ENCODE measurements at places on chromosomes 7 and 10.

GRCh38 chr10:63320683-63321082, 145.1 kb downstream of the JMJD1C start:
- DNase-seq = no peak

- DNase-seq = no peak
Observed at GRCh38 chr10:13844651-13845050, 257.9 kb downstream of the PRPF18 start.

- DNase-seq = no peak
Observed at GRCh38 chr7:154914308-154914995, 88.5 kb downstream of the PAXIP1 start.

DNA sequence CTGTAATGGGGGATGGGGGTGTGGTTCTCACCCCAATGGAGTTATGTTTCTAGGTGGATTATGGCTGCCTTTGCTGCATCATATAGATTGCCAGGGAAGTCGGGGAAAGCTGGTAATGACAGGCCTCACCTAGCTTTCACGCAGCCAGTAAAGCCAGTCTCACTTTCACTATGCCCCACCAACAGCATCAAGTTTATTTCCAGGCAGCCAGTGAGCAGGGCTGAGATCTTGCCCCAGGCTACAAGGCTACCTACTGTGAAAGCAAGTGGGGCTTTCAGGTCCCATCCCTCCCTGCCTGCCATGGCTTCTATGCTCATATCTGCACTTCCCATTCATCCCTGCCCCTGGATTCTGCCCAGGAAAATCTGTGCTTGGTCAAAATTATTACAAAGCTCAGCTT, 61.7 kb upstream of the NXPH1 start:
- DNase-seq = no peak

- DNase-seq = no peak
Observed at GRCh38 chr10:91987397-91988037, 63.9 kb downstream of the BTAF1 start.

DNA sequence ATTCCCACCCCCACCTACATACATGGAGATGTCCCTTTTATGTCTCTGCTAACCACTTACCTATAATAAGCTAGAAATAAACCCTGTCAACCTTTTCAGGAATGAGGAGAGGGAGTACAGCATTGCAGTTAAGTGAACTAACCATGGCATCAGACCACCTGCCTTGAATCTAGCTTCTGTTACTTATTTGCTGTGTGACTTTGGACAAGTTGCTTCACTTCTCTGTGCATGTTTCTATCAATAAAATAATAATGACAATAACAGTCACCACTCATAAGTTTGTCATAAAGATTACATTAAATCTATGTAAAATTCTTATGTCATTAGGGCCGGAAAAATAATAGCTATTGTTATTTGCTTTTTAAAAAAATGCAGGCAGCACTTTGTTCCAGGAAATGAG, 881.1 kb upstream of the AUTS2 start:
- no peak for DNase-seq

DNA sequence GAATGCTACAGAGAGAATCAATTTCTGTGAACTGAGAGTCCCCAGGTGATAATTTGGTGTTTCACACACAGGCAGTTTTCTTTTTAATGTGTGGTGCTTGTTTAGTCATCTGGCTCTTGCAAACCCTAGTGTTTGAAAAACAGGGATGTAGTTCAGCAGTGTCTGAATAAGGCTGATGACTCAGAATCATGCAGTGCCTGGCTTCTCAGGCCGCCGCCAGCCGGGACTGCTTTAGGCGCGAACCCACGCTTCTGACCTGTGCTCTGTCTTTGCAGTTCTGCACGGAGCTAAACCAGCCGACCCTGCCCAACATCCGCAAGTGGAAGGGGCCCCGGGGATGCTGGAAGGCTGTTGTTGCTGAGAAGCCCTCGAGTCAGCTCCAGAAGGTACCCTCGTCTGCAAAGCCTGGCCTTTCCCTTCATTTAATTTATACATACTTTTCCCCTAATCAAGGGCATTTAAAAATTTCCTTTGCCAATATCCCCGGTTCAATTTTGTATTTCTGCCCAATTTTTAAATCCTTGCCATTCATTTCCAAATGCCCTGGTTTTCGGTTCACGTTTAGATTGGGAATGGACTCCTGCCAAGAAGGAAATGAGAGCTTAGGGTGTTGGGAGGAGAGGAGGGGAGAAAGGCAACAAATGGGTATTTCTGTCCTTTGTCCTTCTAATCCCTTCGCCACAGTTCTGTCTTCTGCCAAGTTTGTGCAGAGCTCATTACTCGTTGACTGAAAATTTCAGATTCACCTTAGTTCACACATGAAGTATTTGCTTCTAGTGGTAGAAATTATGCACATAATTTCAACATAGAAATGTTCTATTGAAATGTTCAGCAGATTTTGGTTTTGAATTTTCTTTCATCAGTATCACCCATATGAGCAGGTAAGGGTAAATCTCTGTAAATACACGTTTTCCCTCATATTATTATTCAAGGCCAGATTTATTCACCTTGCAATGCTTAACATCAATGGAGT, 108.5 kb upstream of the ANLN start:
- DNase-seq = no peak

- DNase-seq = no peak
Observed at GRCh38 chr7:51142741-51143385, 173.7 kb downstream of the COBL start.

DNA sequence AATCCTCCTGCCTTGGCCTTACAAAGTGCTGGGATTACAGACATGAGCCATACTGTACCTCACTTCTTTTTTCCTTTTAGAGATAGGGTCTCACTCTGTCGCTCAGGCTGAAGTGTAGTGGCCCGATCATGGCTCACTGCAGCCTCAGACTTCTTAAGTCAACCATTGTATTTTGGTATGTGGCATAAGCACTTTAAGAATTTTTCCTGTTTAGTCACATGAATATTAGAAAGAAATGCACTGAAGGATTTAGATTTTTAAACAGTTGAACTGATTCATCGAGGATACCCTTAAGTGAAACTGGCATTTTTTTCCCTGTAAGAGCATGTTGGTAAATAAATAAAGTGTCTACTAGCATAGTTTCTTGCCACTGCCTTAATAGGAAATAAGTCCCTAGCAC, 319.3 kb upstream of the CACNA2D1 start:
- no peak for DNase-seq

GRCh38 chr7:101537205-101537604, 91.9 kb downstream of the MYL10 start:
- no peak for DNase-seq

DNA sequence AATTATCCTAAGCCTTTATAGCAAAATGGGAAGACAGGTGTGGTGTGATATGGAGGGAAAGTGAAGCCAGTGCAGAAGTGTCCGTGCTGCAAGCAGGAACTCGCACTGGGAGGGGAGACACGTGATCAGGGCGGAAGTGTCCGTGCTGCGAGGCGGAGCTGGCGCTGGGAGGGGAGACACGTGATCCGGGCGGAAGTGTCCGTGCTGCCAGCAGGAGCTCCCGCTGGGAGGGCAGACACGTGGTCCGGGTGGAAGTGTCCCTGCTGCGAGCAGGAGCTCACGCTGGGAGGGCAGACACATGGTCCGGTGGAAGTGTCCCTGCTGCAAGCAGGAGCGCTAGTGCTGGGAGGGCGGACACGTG, 40.5 kb upstream of the PRKAR1B start:
- DNase-seq = no peak

GRCh38 chr10:97179731-97180362, 5.9 kb downstream of the SLIT1 start:
- DNase-seq = no peak

GRCh38 chr7:88111140-88111743, 108.6 kb downstream of the SRI start:
- no peak for DNase-seq

DNA sequence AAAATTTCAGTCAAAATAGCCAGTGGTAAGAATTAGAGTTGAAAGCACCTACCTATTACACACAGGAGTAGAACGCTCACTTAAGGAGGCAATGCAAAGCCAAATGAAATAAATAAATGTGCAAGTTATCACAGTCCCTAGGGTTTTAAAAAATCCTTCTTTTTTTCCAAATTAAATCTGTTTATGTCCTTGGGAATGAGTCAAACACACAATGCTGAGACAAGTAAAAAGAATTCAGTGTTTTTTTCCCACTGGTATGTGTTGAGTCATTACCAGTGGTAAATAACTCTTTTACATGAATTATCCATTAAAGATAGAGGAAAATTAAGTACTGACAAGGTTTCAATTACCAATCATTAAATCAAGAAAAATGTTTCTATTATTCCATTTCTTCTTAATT, 438.6 kb downstream of the TNS3 start:
- DNase-seq = no peak

DNA sequence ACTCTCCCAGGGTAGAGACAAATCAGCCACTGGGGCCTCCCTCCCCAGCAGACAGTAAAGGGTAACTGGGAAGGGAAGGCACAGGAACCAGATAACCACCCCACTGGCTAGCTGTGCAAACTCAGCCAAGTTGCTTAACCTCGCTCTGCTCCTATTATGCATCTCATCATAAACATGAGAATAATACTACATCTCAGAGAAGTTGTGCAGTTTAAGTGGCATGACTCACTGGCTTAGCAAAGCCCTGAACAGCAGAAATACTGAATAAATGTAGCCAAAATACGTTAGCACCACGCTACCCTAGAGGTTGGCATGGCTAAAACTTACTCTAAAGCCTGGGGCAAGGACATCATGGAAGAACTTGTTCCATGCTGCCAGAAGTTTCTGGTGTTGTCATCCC, 128.1 kb upstream of the ANK3 start:
- DNase-seq = no peak

GRCh38 chr10:4108693-4109092, 323.7 kb upstream of the KLF6 start:
- DNase-seq = no peak

DNA sequence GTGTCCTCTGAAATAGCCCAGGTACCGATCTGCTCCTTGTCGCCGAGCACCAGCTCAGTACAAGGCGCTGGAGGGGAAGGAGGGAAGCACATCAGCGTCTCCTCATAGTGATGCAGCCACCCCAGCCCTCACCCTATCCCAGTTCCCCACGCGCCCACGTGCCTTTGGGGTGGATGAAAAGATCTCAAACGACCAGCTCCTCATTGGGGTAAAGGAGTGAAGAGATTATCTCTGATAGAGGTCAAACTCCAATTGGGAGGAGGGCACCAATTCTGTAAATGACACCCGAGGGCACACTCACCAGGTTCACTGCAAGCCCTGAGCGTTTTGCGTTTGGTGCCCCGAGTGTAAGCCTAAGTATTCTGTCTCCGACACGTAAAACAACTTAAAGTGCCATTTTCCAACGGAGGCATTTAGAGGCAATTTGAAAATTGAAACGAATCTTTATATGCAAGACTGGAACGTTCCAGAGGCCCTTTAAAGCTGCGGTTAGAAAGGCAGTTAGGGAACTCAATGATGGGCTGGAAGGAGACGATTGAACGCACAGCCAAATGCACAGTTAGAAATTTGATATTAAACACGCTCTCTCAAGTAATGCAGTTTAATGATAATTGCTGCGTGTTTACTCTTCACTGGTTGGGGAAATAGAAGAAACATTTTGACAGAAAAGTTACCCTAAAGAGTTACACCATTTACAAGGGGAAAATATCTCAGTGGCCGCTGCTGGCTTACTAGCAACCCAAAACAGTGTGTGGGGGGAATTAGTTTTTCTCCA, 8.9 kb upstream of the EMX2 start:
- DNase-seq = no peak

DNA sequence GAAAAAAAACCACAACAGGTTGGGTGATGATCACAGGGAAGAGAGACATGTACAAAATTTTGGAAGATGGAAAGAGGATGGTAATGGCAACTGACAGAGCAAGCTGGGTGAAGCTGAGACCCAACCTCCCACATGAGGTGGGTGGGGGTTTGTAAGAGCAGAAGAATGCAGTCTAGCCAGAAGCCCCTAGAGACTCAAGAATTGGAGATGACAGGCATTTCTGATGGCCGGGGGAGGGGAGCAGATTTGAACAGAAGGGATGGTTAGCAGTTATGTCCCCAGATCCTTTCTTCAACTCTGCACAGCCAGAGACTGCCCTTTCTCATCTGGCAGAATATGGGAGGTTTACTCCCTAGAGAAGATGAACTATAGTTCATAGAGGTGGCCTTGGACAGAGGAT, 208.0 kb downstream of the GALNT17 start:
- DNase-seq = no peak

GRCh38 chr10:133400624-133401424, 6.9 kb downstream of the MTG1 start:
- DNase-seq = peak; percentile 63

DNA sequence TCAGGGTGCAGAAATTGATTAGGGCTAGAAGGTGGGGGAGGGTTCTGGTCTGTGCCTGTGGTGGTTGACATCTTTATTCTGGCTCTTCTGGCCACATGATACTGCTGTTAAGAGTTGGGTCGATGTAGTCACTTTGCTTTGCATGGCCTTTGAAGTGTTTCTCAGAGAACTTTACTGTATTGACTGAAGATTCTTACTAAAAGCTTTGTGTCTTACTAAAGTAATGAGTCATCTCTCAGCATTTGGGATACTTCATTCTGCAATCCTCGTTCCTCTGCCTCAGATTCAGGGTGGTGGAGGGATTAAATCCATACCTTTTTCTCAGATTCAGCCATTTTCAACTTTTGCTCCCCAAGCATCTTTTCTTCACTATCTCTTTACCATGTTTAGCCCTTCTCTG, 38.6 kb downstream of the STEAP4 start:
- no peak for DNase-seq

GRCh38 chr10:104526188-104526587, 114.9 kb upstream of the SORCS3 start:
- DNase-seq = no peak

GRCh38 chr10:95350219-95350829, 59.5 kb upstream of the PDLIM1 start:
- no peak for DNase-seq

DNA sequence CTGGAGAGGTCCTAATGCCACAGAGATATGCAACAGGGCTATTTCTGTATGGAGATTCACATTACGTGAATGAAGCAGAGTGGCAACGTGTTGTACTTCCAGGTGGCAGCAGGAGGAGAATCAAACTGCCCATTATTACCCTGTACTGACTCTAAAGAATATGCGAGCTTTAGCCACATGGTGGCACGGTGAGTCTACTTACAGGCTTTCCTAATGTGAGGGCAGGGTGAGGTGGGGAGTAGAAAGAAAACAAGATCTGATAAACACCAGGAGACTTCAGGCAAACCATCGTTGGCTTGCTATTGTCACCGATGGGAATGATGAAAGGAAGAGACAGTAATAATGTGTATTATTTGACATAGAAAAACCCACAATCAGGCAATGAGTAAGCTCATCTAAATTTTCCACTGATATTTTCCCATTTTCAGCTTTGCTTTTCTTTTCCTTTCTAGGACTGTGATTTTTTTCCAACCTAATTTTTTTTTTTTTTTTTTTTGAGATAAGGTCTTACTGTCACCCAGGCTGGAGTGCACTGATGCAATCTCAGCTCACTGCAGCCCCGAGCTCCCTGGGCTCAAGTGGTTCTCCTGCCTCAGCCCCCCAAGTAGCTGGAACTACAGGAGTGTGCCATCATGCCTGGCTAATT, 164.3 kb downstream of the BTAF1 start:
- peak; percentile 64 for DNase-seq

Data from GM12878 (cell line).